ENCODE measurements at places on chromosomes 7 and 10. TPM values are rescaled to one million over a fixed set of nuclear protein-coding genes. Genes with fewer than 3 reads are reported as not detected.

DNA sequence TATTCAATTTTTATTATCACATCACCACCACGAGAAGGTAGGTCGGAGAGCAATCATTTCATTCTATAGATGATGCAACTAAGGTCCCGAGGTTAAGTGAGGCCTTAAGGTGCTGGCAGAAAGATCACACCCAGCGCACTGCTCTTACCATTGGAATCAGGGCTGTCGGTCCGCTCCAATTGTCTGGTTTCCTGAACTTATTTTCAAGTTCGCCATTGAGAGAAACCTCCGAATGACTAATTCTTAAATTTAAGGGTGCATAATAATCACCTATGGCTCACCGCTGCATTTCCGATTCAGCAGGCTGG is 625 bp upstream of the GSTO2 start:
- H3K36me3 ChIP-seq = no peaks in the 10 kb centered on the region
- DNase-seq = no peak
- peaks cover 8% of the 10 kb centered on the region for H3K4me1 ChIP-seq
- peak overlapping the region; percentile 78 for H3K27ac ChIP-seq
- H3K4me3 ChIP-seq = peak overlapping the region; percentile 84

- no peak overlapping the region for H3K27ac ChIP-seq
- H3K4me1 ChIP-seq = no peaks in the 10 kb centered on the region
- no peaks in the 10 kb centered on the region for H3K27me3 ChIP-seq
- no peak overlapping the region for H3K4me3 ChIP-seq
- H3K36me3 ChIP-seq = no peaks in the 10 kb centered on the region
Observed at GRCh38 chr10:28951484-28951883, 274.2 kb downstream of the BAMBI start.

- H3K4me3 ChIP-seq = no peak overlapping the region
- no peak overlapping the region for H3K27ac ChIP-seq
- no peaks in the 10 kb centered on the region for H3K4me1 ChIP-seq
- DNase-seq = no peak
Observed at GRCh38 chr10:3745521-3745920, 39.5 kb downstream of the KLF6 start.

- H3K36me3 ChIP-seq = no peaks in the 10 kb centered on the region
- H3K4me3 ChIP-seq = no peak overlapping the region
- H3K27ac ChIP-seq = no peak overlapping the region
- DNase-seq = no peak
Observed at GRCh38 chr7:28484606-28484935, 72.3 kb downstream of the CREB5 start.

DNA sequence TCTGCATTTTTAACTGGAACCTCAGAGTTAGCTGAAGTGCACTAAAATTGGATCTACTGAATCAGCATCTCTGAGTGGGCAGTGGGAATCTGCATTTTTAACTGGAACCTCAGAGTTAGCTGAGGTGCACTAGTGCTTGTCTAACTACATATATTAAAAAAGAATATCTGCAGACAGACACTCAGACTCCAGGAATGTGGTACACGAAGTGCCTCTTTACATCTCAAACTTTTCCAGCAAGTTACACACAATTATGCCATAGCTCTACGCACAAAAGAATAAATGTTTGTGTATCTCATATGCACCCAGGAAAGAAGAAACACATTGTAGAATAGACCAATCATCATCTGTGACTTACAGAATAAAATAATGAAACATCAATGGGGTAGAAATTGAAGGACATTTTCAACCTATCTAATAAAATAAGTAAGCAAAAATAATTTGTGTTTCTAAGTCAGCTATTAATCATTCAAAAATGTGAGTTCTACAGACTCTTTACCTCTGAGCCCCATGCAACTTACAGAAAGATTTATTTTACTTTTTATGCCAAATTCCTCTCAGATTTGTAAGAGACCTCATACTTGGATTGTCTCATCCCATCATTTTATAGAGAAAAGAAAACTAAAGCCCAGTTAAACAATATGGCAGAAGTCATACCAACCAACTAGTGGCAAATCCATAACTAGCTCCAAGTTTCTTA is 28.3 kb downstream of the PPP1R3A start:
- no peaks in the 10 kb centered on the region for H3K36me3 ChIP-seq
- H3K4me3 ChIP-seq = no peak overlapping the region
- no peak for DNase-seq
- no peaks in the 10 kb centered on the region for H3K4me1 ChIP-seq

DNA sequence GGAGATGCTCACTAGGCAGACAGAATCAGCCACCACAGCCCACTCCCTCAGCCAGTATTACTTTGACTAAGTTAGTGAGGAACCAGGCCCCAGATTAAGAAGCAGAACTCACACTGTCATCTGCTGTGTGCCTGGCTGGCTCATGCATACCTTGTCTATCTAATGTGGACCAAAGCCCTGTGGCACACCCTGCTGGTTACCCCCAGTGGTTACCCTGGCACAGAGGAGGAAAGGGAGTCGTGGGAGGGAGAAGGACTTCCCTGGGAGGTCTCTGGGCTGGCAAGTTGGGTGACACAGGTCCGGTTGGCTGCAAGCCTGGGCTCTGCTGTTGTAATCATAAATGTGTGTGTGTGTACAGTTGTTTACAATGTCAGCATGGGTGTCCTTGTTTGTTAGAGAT is 7.5 kb upstream of the SH2D4B start:
- no peaks in the 10 kb centered on the region for H3K27me3 ChIP-seq
- no peak overlapping the region for H3K4me3 ChIP-seq
- peaks cover 10% of the 10 kb centered on the region for H3K4me1 ChIP-seq

DNA sequence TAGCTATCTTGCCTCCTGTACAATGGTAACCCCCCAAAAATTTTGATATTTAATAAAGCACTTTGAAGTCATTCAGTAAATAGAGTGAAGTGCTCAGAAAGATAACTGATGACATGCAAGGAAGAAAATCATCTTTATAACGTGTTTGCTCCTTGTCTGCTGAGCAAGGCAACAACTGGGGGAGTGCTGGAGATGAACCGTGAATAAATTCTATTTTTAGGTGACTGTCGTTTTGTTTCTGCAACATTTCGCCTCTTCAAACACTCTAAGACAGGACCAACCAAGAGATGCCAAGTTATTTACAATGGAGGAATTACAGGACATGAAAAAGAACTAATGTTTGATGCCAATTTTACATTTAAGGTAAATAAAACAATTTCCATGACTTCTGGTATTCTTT is 9.4 kb downstream of the AS3MT start:
- no peak overlapping the region for H3K4me3 ChIP-seq
- DNase-seq = no peak
- H3K36me3 ChIP-seq = no peaks in the 10 kb centered on the region

GRCh38 chr10:112966194-112966855 is 16.3 kb downstream of the TCF7L2 start:
- H3K4me1 ChIP-seq = peaks cover 28% of the 10 kb centered on the region
- H3K27ac ChIP-seq = no peak overlapping the region
- no peak for DNase-seq

DNA sequence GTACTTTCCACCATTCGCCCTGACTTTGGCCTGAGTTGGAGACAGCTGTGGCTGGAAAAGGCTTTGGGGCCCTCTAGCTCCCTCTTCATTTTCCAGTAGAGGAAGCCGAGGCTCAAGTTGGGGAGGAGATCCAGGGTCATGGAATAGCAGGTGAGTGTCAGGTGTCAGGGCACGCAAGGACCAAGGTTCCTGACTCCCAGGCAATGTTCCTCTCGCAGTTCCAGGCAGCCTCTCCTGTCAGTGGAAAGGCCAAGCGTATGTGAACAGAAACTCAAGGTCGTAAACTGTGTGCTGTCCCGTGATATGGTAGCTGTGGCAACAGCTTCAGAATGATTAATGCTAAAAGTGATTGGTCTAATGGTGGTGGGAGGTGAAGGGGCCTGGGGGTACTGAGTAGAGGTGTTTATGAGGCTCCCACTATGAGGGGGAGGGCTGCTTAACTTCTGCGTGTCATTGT is 13.2 kb downstream of the ADAMTS14 start:
- H3K4me1 ChIP-seq = no peaks in the 10 kb centered on the region
- H3K4me3 ChIP-seq = no peak overlapping the region
- no peaks in the 10 kb centered on the region for H3K27me3 ChIP-seq
- no peak overlapping the region for H3K27ac ChIP-seq
- H3K36me3 ChIP-seq = no peaks in the 10 kb centered on the region
- DNase-seq = no peak

DNA sequence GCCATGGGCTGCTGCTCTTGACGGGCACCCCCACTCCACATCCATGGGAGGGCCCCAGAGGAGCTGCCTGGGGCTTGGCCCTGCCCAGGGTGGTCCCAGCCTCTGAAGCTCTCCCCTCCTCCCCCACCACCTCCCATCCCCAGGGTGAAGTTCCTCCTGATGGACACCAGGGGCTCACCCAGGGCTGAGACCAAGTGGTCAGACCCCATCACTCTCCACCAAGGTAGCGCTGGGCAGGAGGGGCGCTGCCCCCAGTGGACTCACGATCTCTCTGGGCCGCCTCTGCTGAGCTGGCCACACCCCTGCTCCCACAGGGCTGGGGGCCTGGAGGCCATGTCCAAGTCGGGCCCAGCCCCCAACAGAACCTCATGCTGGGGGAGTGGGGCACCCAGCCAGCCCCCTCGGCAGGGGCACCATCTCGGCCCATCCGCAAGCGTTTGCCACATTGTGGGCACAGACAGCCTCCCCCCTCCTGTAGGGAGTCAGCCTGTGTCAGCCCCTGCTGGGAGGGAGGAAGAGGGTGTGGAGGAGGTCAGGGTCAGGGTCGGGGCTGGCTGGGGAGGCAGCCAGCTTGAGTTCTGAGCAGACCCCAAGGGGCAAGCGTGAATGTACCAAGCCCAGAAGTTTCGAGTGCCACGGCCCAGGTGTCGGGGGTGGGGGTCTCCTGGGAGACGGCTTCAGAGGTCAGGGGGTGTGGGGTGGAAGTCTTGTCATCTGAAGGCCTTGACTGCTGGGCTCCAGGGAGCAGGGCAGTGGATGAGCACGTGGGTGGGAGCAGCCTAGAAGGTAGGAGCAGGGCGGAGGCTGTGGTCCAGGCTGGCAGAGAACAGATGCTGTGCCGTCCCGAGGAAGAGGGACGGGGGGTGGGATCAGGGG is 2.8 kb downstream of the UPK3B start:
- no peaks in the 10 kb centered on the region for H3K36me3 ChIP-seq
- H3K4me1 ChIP-seq = peaks cover 13% of the 10 kb centered on the region
- no peak overlapping the region for H3K27ac ChIP-seq
- no peak for DNase-seq
- H3K4me3 ChIP-seq = no peak overlapping the region
- no peaks in the 10 kb centered on the region for H3K27me3 ChIP-seq

DNA sequence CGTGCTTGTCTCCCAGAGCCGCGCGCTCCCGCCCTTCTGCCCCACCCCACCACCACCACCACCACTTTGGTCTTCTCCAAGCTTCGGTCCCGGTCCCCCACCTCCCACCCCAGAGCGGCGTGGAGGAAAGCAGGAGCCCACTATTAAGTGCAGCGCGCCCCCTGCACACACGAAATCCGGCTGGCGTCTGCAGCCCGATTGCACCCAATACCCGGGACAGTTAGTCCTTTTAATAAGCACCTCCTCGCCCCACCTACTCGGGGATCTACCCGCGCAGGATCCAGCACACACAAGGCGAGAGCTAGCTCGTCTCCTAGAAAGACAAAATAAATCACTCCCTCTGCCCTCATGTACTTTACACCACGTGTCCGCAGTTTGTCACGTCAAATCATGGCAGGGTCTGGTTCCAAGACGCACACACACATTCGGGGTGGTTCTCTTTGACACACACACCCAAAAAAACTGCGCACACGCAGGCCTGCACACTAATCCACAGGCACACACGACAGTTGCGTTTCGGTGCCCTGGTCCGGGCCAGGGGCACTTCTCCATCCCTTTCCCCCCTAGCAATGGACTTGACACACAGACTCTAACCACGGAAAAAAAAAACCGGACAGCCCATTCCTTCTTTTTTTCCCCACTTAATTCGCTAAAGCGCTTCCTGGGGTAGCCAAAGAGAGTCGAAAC is 1.6 kb downstream of the SFMBT2 start:
- peak overlapping the region; percentile 93 for H3K27ac ChIP-seq
- H3K36me3 ChIP-seq = no peaks in the 10 kb centered on the region
- H3K4me3 ChIP-seq = peak overlapping the region; percentile 74
- DNase-seq = peak; percentile 12
- peaks cover 65% of the 10 kb centered on the region for H3K4me1 ChIP-seq

DNA sequence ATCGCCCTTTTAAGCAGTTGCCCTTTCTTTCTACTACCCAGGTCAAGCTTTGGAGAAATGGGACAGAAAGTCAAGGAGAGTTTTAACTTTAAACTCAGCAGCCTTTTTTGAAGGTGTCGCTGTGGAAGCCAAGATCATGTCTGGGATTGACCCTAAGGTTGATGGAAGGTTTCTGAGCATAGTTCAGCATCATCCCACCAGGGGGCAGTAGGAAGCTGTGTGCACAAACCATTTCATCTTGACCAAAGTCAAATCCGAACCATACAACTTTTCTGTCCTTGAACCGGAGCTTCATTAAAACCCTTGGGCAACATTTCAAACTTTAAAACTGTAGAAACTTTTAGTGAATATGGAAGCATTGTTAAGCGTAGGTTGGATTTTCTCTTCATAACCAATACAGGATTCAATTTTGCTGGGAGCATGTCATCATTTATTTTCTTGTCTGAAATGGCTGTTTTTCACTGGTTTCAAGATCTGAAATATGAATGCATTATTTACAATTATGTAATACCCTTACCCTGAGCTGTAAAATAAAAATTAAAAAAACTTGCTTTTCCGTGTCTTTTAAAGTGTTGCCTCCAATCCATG is 214.4 kb upstream of the KIAA1217 start:
- H3K27me3 ChIP-seq = no peaks in the 10 kb centered on the region
- no peak overlapping the region for H3K27ac ChIP-seq
- H3K4me3 ChIP-seq = peak overlapping the region; percentile 21

GRCh38 chr7:30102281-30102680 is 32.5 kb upstream of the MTURN start:
- DNase-seq = no peak
- H3K27me3 ChIP-seq = no peaks in the 10 kb centered on the region
- H3K4me1 ChIP-seq = no peaks in the 10 kb centered on the region
- no peak overlapping the region for H3K4me3 ChIP-seq

DNA sequence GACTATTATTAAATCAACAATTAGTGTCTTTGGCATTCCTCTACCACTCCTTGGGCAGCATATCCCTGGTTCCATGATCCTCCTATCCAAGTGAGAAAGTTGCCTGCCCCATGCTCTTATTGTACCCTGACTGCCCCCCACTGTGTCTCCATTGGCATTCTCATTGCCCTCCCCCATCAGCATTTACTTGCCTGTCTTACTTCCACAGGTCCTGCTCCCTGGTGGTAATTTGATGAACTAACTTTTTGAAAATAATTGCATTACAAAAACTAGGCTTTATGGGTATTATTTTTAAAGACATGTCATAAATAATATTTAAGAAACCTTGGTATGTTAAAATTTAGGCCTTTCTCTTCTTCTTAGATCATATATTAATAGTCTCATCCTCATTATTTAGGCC is 346.4 kb downstream of the PCLO start:
- H3K27ac ChIP-seq = no peak overlapping the region
- no peaks in the 10 kb centered on the region for H3K4me1 ChIP-seq
- DNase-seq = no peak
- H3K27me3 ChIP-seq = no peaks in the 10 kb centered on the region
- H3K4me3 ChIP-seq = no peak overlapping the region

- H3K27me3 ChIP-seq = no peaks in the 10 kb centered on the region
- H3K4me1 ChIP-seq = no peaks in the 10 kb centered on the region
Observed at GRCh38 chr10:95791425-95791979, 35.5 kb downstream of the ENTPD1 start.

COL1A2 gene
- 88.8 TPM for total RNA-seq

TUBB8 gene
- total RNA-seq = not detected

HMX2 gene
- total RNA-seq = not detected

FGFBP3 gene
- total RNA-seq = 0.34 TPM

C10orf67 gene
- 0.25 TPM for total RNA-seq

ZNF239 gene
- total RNA-seq = 1.5 TPM

SPDYE5 gene
- not detected for total RNA-seq

ICA1 gene
- total RNA-seq = 49.5 TPM

FAM13C gene
- 5.3 TPM for total RNA-seq

HOXA9 gene
- total RNA-seq = not detected

MINPP1 gene
- total RNA-seq = 5.9 TPM

Measured in heart right ventricle (tissue), 16 donors.